ENCODE measurements at places on chromosomes 6 and 20.
A peak's percentile ranks its signal among the peaks of the same experiment; 100 is the strongest.

GRCh38 chr6:35165630-35166071 lies 24.5 kb upstream of the TCP11 start:
- DNase-seq = no peak

DNA sequence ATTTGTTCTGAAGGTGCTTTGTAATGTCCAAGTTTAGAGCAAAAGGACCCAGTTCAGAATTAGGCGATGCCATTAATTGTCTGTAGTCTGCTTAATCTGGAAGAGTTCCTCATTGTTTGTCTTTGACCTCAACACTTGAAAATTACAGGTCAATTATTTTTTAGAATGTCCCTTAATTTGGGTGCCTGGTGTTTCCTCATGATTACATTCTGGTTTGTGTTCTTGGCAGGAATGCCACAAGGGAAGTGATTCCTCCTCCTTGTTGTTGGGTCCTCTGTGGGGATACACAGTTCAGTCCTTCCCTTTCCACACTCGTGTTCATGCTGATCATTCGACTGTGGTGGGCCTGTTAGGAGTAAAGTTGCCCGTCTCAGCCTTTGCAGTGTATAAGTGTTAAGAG lies 207.3 kb downstream of the JARID2 start:
- DNase-seq = no peak

DNA sequence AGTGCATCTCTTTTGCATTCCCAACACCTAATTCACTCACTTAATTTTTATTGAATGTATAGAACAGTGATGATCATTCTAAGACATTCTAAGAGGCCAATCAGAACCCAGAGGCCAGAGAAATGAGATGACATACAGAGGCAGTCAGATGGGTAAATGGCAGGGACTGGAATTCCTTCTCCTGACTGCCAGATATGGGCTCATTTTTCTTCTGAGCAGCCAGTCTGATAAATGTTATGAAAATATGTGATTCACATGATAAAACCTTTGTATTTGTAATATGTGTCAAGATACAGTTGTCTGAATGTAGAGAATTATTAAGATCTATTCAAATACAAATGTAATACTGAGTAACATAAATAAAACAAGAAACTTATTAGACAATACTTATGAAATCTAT lies 277.8 kb downstream of the EPM2A start:
- no peak for DNase-seq

GRCh38 chr6:151566557-151566956 lies 72.7 kb downstream of the CCDC170 start:
- no peak for DNase-seq

DNA sequence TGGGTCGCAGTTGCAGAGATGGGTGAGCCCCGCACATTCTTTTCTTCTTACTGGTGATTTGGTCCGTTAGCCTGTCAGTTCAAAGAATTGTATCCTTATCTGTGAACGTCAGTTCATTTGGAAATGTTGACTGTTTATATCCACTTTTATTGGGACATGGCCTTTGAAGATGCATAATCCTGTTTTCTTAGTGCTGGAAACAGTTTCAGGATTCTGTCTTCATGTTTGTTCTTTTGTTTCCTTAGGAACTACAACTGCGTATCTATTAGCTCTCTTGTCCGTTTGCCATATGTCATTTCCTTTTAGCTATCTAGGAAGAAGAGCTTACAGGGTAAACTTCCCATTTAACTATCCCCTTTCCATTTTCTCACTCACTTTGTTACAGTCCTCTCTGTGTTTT lies 35.0 kb upstream of the TULP1 start:
- no peak for DNase-seq

DNA sequence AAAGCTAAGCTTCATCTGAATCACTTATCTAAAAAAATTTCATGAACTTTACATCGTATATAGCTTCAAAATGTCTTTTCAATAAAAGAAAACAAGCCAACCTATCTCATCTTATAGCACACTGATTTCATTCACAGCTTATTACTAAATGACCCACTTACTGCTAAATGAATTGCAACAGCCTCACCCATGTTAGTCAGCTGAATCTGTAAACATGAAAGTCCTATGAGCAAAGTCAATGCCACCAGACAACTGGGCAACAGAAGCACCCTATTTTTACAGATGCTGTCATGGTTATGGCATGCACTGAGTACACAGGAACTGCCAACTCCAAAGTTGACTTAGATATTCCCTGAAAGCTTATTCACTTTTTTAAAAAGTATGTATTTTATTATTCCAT lies 41.2 kb upstream of the DST start:
- peak; percentile 64 for DNase-seq

- no peak for DNase-seq
Measured at GRCh38 chr6:146354451-146354850, 189.2 kb upstream of the RAB32 start.

DNA sequence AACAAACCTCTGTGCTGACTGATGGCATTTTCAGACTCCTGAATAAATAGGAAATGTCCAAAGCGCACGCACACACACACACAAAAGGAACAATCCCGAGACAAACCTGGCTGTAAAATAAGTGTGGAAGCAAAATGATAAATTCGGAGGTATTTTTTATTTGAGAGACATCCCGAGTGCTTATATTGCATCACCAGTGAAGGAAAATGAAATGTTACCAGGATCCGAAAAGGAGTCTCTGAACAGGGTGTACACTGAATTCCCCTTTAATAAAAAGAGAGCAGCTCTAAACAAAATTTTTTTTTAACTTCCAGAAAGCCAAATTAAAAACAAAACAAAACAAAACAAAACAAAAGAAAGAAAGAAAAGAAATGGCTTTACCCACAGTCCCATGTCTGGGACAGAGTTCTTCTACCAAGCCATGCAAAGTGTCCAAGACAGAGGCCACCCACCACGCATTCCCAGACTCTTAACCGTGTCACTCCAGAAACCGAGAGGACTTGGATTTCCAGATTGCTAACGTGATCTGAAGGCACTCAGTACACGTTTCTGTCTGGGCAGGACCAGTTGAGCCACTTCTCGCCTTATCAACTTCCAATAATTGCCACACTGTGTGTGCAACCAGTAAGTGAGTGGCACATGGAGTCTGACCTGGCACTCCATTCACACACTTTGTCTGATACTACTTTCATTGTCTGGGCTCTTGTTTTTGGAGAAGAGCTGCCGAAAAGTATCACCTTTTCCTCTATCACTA lies 817 bp downstream of the ME1 start:
- peak; percentile 38 for DNase-seq

DNA sequence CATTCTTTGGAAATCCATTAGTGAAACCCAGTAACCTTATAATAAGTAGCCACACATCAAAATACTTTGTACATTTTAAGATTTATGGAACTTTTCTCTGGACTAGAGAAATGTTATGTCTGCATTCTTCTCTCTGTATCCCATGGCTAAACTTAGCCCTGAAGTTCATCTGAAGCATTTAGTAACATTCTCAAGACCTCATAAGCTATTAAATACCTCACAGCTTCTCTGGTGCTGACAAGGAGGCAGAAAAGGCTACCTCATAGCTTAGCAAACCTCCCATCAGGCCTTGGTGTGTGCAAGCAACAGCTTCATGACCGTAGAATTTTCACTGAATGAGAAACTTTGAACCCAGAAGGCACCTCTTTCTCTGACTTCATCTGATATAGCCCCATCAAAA lies 38.9 kb upstream of the HDGFL1 start:
- no peak for DNase-seq

DNA sequence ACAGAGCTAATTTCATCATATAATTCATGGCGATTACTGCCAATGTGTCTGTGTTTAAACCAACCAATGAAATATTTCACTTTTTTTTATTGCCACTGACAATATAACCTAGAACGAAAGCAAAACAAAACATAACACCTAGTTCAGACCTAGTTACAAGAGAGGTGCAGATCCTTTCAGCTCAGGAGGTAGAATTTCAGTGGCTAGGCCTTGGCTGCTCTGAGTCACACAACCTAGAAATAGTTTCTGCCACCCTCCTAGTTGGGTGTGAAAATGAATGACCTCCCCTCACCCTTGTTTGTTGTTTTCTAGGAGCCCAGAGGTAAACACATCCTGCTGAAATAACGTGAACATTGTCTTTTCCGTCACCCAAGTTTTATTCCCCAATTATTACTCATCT lies 356.3 kb downstream of the HTR1B start:
- no peak for DNase-seq

DNA sequence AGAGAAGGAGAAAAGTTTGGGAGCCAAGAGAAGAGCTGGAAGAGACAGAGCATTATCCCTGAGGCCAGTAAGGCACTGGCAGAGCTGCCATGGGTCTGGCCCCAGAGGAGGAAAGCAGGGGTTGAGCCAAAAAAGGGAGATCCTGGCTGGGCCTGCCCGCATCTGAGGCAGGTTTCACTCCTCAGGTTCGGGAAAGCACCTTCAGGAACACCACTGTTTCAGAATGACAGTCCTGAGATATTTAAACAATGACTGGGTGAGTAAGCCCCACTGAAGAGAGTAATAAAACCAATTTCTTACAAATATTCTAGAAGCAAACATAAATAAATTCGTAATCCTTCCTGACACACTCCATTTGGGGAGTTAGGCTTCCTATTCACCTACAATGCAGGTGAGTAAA lies 152.2 kb downstream of the BACH2 start:
- no peak for DNase-seq

DNA sequence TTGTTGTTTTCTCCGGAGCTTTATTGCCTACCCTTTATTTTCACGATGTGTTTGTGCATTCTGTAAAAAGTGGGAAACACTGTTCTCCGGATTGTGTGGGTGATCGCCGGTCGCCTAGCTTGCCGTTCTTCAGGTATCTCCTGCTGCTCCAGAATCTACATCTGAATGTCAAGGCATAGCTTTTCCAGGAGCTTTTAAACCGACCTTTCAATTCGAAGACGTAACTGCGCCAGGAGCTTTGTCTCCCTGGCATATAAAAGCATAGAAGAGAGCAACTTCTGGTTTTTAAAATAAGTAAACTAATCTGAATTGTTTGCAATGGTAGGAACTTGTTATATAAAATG lies 96.0 kb downstream of the HFE start:
- DNase-seq = no peak

DNA sequence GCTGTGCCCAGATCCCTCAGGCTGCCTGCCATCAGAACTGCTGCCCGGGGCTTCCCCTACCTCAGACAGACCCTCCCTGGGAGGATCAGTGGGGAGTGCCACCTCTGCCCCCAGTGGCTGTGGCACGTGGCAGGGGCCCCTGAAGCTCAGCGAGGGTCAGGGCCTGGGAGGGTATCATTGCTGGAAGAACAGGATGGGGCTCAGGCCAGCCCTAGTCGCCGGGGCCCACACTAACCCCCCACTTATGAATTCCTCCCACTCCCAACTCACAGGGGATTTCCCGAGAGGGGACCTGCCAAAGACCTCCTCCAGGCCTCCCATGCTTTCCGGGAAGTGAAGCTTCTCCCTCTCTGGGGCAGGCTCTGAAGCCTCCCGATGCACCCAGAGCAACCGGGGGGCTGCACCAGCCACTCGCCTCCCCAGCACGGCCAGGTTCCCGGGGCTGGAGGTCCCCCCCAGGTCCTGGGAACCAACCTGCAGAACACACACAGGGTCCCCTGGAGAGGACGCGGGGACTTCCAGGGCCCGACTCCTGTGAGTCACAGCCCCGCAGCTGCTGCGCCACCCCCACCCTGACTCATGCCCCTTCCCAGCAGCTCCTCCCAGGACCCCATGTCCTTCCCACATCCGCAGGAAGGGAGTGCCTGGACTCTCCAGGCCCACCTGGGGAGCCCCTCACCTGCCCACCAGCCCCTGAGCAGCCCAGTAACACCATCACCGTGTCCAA lies 2.5 kb downstream of the TNFRSF6B start:
- DNase-seq = peak; percentile 94

GRCh38 chr20:38159957-38160756 lies 4.9 kb downstream of the TGM2 start:
- no peak for DNase-seq

DNA sequence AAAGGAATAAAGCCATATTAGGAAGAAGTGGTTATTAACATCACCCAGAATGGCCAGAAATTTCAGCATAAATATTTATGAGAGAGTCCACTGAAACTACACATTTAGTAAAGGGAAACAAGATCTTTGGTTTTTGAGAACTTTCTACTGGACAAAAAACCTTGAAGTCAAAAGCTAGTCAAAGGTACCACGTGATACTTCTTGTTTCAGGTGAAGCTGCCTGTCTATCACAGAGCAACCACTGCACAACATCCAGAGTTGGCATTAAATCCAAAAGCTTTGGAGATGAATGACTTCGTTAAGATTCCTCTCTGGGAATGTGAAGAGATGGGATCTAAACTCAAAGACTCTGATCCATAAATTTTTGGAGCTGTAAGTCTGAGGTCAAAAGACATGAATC lies 137.0 kb downstream of the KCNQ5 start:
- DNase-seq = no peak

DNA sequence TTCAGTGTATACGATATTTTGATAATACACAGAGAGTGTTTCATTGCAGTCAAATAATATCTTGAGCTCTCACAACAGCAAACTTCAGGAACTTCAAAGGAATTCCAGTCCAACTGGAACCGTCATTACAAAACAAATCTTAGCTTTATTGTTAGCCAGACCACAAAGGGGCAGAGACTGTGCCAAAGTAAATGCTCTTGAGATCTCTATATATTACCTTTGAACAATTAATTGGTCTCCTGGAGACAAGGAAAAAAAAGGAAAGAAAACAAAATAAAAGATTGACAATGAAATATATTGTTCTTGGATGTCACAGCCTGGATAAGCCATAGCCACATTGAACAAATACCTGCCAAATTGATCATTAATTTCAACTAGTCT lies 70.0 kb downstream of the FOXC1 start:
- no peak for DNase-seq

- no peak for DNase-seq
Measured at GRCh38 chr6:51554029-51554428, 533.4 kb downstream of the PKHD1 start.

DNA sequence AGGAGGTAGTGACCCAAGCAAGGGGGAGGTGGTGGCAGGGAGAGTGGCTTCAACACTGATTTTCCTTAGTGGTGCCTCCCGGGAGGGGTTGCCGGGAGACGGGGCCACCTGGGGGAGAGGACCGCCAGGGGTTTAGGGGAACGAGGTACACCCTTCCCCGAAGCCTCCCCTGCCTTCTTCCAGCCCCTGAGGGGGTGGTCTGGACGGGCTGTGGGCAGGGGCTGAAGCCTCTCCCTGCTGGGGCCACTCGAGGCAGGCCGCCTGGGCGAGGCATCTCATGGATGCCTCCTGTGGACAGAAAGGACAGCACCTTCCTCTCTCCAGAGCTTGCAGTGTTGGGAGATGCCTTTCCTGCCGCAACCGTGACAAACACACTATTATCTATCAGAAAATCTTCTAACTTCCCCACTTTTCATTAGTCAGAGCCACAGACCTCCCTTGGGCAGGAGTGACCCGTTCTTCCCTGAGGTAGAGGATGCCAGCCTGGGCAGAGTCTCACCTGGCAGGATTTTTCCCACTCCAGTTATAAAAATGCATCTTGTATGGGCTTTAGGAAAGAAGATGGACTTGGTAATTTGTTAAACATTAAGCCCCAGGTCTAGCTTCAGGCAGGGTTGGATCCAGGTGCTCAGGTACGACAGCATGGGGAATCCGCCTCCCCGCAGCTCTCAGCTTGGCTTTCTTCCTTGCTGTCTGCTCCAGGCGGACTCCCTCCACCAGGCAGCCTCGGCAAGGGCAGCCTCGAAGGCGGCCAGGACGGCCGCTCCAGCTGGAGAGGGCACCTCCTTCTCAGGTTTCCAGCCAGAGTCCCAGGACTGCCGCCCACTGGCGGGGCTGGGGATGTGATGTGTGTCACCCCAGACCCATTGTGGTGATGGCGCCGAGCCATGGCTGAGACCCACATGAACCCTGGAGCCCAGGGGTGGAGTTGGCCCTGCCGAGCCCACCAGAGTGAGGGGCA lies 11.0 kb downstream of the HRH3 start:
- DNase-seq = peak; percentile 47
